Endodermal cell (in vitro differentiated cells): ENCODE measurements at places on chromosomes 4 and X. TPM values are rescaled to one million over a fixed set of nuclear protein-coding genes. Genes with fewer than 3 reads are reported as not detected.

GPR119 gene
- not detected in 2 replicates for total RNA-seq

MAGEA2 gene
- total RNA-seq: 0.53 and 0.63 TPM in 2 replicates

CORIN gene
- total RNA-seq: 0.36 TPM in 1 of 2 replicates, not detected in the other

MID1IP1 gene
- total RNA-seq: 73.2 to 105 TPM (median 78.4 TPM) in 3 replicates

MAGEE2 gene
- not detected in 3 replicates for total RNA-seq

RBM3 gene
- 189 and 213 TPM in 2 replicates for total RNA-seq

CEP135 gene
- 24.1 and 28.0 TPM in 2 replicates for total RNA-seq

TGIF2LX gene
- total RNA-seq: not detected in 3 replicates

LRAT gene
- 20.6 and 24.1 TPM in 2 replicates for total RNA-seq

RAB9A gene
- total RNA-seq: 22.2 to 28.5 TPM (median 28.0 TPM) in 3 replicates

SERTM2 gene
- not detected in 3 replicates for total RNA-seq

HSFX3 gene
- total RNA-seq: not detected in 3 replicates

OPHN1 gene
- 4.9 to 5.7 TPM (median 5.0 TPM) in 3 replicates for total RNA-seq

MMRN1 gene
- not detected in 2 replicates for total RNA-seq

IL13RA2 gene
- not detected in 2 replicates for total RNA-seq

GAGE12J gene
- not detected in 2 replicates for total RNA-seq

TLR7 gene
- total RNA-seq: 0.09 TPM in 1 of 3 replicates, not detected in the others

PASD1 gene
- total RNA-seq: not detected in 3 replicates

PTPN13 gene
- total RNA-seq: 130 and 135 TPM in 2 replicates

NDP gene
- total RNA-seq: not detected in 3 replicates

NXF2 gene
- total RNA-seq: 0.61 and 0.75 TPM in 2 replicates

SPP1 gene
- total RNA-seq: 8.8 and 12.8 TPM in 2 replicates

ARAP2 gene
- total RNA-seq: 2.2 and 3.0 TPM in 2 replicates

TCEAL4 gene
- total RNA-seq: 88.8 and 90.4 TPM in 2 replicates

NWD2 gene
- not detected in 3 replicates for total RNA-seq

SSX2 gene
- not detected in 3 replicates for total RNA-seq

IRS4 gene
- total RNA-seq: 10.2 and 10.4 TPM in 2 replicates

RAB9B gene
- total RNA-seq: 0.14 to 0.84 TPM (median 0.64 TPM) in 3 replicates

HDAC8 gene
- 25.8 to 37.3 TPM (median 33.9 TPM) in 3 replicates for total RNA-seq

ATP2B3 gene
- total RNA-seq: 0.07 TPM in 1 of 2 replicates, not detected in the other

ZNF711 gene
- total RNA-seq: 20.4 and 21.7 TPM in 2 replicates

HEPH gene
- total RNA-seq: 88.1 to 94.7 TPM (median 92.7 TPM) in 3 replicates

CDKL2 gene
- 0.84 to 2.1 TPM (median 1.3 TPM) in 3 replicates for total RNA-seq

ITGB1BP2 gene
- 3.3 to 6.8 TPM (median 4.1 TPM) in 3 replicates for total RNA-seq

MAGEC3 gene
- 0.18 TPM in 1 of 2 replicates, not detected in the other for total RNA-seq

C4orf54 gene
- total RNA-seq: not detected in 2 replicates

DDX53 gene
- not detected in 3 replicates for total RNA-seq

UGT8 gene
- total RNA-seq: 8.8 to 12.4 TPM (median 10.4 TPM) in 3 replicates

CENPI gene
- total RNA-seq: 21.2 and 24.5 TPM in 2 replicates

VSIG1 gene
- 0.25 and 1.0 TPM in 2 replicates for total RNA-seq

CNGA1 gene
- total RNA-seq: 0.24 to 0.57 TPM in 2 of 3 replicates, not detected in the other

BMPR1B gene
- 2.8 to 4.7 TPM (median 3.2 TPM) in 3 replicates for total RNA-seq

ACOT9 gene
- 58.4 and 64.1 TPM in 2 replicates for total RNA-seq

EVC2 gene
- 5.6 to 9.7 TPM (median 9.3 TPM) in 3 replicates for total RNA-seq

WDR17 gene
- total RNA-seq: 3.8 to 9.2 TPM (median 7.3 TPM) in 3 replicates

HOPX gene
- not detected in 3 replicates for total RNA-seq

TMEM150C gene
- 26.5 to 36.0 TPM (median 32.8 TPM) in 3 replicates for total RNA-seq

RTL9 gene
- 0.23 and 0.29 TPM in 2 replicates for total RNA-seq

GNRHR gene
- total RNA-seq: not detected in 2 replicates

FRMPD3 gene
- not detected in 3 replicates for total RNA-seq
